ENCODE measurements at places on chromosomes 11 and 22.

- DNase-seq, result no peak
Observed at GRCh38 chr22:36330655-36331305, 57.0 kb downstream of the MYH9 start.

GRCh38 chr11:45864041-45864440, 16.8 kb downstream of the CRY2 start:
- no peak for DNase-seq

DNA sequence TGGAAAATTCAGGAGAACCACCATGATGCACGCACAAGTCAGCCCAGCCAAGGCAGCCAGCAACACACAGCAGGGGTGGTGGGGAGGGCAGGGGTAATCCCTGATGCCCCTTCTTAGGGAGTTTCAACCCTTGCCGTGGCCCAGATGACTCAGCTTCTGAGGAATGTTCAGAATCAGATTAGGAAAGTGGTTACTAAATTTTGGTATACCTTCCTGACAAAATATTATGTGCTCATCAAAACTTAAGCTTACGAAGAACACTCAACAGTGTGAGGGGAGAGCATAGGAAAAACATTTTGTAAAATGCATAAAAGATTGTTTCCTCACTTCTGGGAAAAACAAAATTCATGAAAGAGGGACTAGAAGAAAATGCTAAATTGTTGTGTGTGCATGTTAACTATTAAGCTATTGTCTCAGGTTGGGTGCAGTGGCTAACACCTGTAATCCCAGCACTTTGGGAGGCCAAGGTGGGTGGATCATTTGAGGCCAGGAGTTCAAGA, 32.1 kb downstream of the SERPIND1 start:
- no peak for DNase-seq

- DNase-seq, result no peak
Observed at GRCh38 chr11:58762284-58763119, 30.8 kb upstream of the GLYAT start.

DNA sequence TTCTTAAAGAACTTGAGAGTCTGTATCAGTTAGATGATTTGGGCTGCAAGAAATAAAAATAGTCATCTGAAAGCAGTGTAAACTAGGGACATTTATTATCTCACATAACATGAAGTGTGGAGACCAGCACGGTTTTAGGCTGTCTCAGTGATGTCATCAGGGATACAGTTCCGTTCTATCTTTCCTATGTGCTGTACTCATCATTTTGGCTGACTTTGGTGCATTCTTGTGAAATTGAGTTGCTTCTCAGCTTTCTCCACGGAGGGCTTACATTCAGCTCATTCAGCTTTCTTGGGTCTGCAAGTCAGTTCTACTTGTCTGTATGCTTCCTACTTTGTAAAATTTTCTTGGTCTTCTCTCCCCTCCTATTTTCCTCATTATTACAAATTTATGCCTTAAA, 51.8 kb upstream of the LIN7C start:
- DNase-seq, result no peak

DNA sequence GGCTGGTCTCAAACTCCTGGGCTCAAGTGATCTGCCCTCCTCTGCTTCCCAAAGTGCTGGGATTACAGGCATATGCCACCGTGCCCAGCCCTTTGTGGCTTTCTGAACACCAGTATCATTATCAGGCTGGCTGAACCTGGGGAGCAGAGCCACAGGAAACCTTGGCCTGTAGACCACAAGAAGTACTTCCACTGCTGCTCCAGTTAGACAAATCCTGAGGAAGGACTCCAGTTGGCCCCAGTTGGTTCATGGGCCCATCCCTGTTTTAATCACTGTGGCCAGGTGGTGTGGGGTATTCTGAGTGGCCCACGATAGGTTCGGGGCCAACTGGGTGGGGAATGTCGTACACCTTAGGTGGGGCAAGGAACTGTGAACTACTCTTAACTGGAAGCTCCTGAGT, 5.5 kb upstream of the DUSP18 start:
- no peak for DNase-seq

DNA sequence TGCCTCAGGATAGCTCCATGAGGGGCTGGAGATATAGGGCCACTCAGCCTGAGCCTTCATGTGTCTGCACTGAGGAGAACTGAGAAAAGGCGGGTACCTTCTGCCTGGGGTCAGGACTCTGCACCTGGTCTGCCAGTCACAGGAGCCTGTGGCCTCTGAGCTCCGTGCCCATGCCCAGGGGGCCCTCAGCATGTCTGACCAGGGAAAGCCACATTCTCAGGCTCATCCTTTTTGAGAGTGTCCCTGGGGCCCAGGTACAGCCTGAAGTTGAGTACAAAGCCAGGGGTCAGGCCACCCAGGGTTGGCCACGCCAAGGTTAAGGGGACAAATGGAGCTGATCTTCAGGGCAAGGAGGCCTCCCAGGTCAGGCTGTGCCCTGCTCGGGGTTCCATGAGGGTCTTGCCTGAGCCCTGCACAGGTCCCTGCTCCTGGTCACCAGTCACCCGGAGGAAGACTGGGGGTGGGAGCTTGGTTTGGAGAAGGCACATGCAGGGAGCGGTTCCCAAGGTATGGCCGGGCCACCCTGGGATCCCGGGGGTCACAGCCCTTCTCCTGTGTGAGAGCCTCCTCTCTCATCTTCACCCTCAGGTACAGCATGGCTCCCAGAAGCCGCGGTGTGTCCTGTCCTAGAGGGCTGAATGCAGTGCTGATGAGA, 6.0 kb downstream of the DENND6B start:
- DNase-seq, result no peak

- DNase-seq, result no peak
Observed at GRCh38 chr11:74195828-74196227, 24.7 kb downstream of the PPME1 start.

DNA sequence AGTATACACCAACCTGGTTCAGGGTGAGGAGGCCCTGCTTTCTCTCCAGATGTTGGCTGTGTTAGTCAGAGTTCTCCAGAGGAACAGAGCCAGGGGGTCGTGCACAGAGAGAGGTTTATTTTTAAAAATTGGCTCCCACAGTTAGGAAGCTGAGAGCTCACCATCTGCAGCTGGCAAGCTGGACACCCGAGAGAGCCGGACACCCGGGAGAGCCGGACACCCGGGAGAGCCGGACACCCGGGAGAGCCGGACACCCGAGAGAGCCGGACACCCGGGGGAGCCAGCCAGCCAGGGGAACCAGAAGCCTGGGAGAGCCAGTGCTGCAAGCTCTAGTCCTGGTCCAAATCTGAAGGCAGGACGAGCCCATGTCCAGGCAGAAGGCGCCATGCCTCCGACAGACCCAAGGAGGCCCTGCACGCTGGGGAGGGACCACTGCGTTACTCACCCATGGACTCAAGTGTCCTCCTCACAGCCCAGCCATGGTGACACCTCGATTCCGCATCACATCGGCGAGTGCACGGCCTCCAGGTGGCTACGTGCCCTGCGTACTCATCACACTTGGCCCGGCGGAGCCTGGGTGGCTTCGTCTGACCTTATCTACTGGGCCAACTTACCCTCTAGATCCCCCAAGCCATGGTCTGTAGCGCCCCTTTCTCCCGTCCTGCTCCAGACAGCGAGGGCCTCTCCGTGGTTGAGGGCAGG, 99.0 kb downstream of the BRD1 start:
- DNase-seq, result no peak
